ENCODE measurements at places on chromosomes 11 and 22. TPM values are rescaled to one million over a fixed set of nuclear protein-coding genes. Genes with fewer than 3 reads are reported as not detected.

The NLRP10 gene
- total RNA-seq: 0.99 TPM

The TMEM191B gene
- total RNA-seq: not detected

The P2RY2 gene
- not detected for total RNA-seq

The MAPK11 gene
- 6.7 TPM for total RNA-seq
